ENCODE measurements at places on chromosomes 1 and 21.
A peak's percentile ranks its signal among the peaks of the same experiment; 100 is the strongest.

- peak; percentile 11 for DNase-seq
Measured at GRCh38 chr1:48499211-48499735, 27.3 kb upstream of the SPATA6 start.

DNA sequence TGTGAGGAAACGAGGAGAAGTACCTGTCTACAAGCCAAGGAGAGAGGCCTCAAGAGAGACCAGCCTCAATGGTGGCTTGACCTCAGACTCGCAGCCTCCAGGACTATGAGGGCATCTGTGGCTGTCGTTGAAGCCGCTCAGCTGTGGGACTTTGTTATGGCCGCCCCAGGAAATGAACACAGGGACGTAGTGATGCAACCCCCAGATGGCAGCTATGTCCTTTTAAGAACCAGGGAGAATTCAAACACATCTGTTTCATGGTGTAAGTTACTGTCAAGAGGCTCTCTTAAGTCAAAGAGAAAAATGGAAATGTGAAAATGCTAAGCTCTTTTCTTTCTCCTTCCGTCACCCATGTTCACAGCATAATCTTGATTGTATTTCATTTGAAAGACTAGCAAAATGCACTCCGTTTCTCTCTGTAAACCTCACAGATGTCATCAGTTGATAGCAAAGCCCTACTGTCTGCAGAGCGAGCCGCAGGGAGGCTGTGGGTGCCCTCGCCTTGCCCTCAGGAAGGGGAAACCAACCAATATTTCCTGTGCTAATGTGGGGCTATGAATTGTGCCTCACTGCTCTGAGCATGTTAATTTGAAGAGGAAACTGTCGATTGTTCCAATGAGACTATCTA, 21.3 kb downstream of the UBASH3A start:
- DNase-seq: no peak

GRCh38 chr21:46489800-46490199, 31.1 kb downstream of the DIP2A start:
- DNase-seq: no peak

GRCh38 chr1:156727926-156728598, at the start of gene METTL25B:
Gene METTL25B (plus strand): TSS chr1:156728469. CDS start chr1:156729105, 636 bp downstream.
- DNase-seq: no peak

- no peak for DNase-seq
Measured at GRCh38 chr1:165306543-165307434, 49.7 kb downstream of the LMX1A start.

DNA sequence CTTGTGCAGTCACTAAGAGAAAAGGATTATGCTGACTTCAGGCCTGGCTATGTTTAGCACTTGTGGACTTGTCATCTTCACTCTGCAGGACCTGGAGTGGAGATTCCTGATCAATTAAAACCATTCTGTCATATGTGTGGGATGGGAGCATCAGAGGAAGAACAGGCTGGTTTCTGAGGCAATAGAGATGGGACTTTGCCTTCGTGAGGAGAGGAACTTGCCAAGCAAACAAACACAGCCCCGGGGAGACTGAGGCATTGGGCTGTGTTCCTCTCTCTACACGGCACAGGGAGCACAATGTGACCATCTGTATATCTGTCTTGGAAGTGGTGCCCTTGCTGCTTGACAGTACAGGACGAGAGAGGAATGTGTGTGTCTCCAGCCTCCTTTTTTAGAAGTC, 23.1 kb downstream of the VASH2 start:
- DNase-seq: no peak

- DNase-seq: no peak
Measured at GRCh38 chr1:221837896-221838295, 96.0 kb upstream of the DUSP10 start.

DNA sequence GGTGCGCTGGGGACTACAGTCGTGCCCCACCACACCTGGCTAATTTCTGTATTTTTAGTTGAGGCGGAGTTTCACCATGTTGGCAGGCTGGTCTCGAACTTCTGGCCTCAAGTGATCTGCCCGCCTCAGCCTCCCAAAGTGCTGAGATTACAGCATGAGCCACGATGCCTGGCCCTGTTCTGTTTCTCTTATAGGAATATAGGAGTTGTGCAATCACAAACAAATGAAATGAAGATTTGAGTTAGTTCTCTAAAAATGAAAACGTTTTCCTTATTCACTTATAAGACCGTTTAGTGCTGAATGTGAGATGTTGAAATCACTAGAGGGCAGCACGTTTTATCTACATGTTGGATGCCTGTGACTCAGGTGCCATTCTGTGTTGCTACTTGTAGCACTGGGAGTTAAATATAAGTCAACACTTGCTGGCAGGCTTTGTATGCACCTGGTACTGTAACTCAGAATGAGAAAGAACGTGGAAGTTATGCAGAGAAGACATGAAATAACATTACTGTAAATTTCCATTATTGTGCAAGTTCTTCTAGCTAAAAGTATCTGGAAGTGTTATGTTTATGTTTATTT, 45.8 kb downstream of the MIGA1 start:
- DNase-seq: no peak

DNA sequence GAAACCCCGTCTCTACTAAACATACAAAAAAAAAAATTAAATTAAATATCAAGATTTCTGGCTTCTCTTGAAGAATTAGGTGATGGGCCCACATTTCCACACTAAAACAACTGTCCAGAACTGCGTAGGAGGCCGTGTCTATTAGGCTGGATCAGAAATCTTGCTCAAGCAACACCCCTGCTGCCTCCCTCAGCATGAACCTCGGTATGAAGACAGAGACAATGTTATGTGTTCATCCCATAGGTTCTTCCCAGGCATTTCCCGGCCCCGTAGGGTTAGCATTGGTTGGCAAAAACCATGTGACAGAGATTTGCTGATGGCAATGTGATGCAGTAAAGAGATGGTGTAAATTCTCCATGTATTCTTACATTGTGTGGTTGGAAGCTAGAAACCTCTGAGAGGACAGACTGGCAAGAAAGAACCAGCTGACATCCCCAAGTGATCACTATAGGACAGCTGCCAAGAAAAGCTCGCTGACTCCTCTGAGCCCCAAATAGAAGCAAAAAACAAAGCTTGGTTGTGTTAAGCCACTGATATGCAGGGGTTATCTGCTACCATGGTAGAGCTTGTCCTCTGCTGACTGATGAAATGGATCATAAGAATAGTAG, 34.5 kb downstream of the EBNA1BP2 start:
- DNase-seq: no peak

DNA sequence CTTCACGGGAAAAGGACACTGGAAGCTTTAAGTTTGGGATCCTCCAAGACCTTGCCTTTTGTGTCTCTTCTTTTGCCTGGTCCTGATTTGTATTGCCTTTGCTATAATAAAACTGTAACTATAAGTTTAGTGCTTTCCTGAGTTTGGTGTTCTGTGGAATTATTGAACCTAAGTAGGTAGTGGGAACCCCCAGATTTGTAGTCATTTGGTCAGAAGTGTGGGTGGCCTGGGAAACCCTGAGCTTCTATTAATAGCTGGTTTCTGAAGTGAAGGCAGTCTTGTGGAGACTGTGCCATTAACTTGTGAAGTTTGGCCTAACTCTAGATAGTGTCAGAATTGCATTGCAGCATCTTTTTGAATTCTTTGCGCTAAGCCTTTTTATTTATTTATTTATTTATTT, 6.8 kb upstream of the MYCL start:
- no peak for DNase-seq

DNA sequence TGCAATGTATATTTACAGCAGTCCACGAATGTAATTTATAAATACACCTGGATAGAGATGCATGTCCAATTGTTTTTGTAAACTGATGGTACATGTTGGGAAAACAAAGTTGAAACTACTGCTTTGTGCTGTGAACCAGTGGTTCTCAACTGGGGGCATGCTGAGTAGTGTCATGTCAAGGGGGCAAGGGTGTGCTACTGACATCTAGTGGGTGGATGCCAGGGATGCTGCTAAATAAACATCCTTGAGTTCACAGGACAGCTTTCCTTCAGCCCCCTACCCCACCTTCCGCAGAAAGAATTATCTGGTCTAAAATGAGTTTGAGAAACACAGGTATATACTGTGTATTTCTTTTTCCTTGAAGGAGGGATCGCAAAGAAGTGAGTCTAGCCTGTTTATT, 95.9 kb downstream of the RASAL2 start:
- no peak for DNase-seq

GRCh38 chr1:94927405-94928175, 680 bp upstream of the CNN3 start:
- DNase-seq: no peak

DNA sequence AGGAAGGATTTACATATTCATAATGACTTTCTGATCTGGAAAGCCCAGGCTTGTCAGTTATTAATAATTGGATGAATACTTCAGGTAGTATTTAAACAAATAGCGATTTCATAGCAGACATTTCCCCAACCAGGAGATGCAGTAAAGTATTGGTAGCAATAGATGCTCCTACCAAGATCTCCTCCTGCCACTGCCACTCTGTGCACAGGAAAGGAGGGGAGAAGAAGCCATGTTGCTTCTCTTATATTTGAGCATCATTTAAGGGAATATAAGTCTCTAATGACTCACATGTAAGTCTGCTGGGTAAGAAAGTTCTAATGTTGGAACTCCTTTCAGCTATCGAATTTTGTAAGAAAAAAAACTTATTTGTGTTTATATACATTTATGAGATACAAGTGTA, 420 bp upstream of the IFI16 start:
- no peak for DNase-seq

DNA sequence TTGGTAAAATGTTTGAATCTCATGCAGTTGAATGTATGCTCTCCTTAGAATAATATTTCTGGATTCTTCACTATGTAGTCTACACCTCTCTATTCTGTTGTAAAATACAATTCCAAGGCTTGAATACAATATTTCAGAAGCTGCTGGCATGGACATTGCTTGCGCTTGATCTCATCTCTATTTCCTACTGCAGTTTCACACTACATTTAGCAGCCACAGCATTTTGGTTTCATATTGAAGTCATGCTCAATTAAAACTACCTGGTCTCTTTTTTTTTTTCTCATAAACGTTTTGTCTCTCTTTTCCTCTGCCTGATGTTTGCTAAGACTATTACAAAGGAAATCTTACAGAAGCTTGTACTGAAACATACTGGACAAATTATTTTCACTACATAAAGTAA, 631.0 kb upstream of the TMPRSS15 start:
- DNase-seq: no peak

GRCh38 chr1:31006747-31007146, 58.8 kb downstream of the PUM1 start:
- no peak for DNase-seq

GRCh38 chr1:109258481-109259466, 9.4 kb downstream of the CELSR2 start:
- DNase-seq: no peak

DNA sequence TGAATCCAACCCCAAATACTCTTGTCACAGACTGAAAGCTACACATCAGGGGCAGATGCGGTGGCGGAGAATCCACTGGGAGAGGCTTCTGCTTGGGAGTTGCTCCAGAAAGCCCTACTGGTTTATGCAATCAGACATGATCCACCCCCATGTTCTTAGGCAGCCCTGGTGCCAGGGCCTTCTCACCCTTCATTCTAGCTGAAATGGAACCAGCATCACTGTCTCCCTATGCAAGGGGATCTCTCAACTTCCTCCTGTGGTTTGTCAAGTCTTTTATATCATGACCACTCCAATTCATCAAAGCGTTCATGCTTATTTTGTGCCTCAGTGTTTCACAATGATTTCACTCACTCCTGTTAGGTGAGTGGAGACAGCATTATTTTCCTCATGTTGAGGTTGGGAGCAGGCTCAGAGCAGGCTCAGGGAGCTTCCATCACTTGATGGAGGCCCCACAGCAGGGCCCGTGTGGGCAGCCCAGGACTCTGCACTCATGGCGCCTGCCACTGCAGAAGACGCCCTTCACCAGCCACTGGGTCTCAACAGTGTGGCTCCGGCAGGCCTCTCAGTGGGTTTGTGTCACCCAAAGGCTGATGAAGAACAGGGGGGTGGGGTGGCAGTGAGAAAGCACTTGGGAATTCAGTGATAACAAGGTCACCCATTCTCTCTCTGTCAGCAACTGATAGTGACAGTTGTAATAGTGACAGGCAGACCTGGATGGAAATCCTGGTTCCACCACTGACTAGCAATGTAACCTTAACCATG, 67.1 kb downstream of the CD58 start:
- DNase-seq: no peak

DNA sequence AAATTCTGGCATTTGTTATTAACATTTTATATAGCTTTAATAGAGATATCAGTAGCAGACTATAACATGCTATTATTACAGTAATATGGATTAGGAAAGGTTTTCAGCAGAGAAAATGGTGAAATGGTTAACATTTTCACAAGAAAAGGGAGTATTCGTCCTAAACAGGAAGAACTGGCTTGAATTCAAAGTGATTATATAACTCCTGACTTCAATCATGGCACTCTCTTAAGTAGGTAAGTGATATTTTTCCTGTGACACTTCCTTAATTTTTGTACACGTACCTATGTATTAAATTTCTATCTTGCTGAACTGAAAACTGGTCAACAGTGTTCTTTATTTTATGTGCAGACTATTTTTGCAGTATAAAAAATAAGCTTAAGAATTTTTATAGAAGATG, 67.9 kb upstream of the CNN3 start:
- DNase-seq: no peak
